ENCODE measurements at places on chromosomes 1 and 21. TPM values are rescaled to one million over a fixed set of nuclear protein-coding genes. Genes with fewer than 3 reads are reported as not detected.

SFT2D2 gene
- polyA plus RNA-seq = 19.8 TPM

TNN gene
- polyA plus RNA-seq = 2.3 TPM

KAZN gene
- 32.3 TPM for polyA plus RNA-seq

WASF2 gene
- 124 TPM for polyA plus RNA-seq

- DNase-seq = no peak
Measured at GRCh38 chr1:201554190-201554600, 15.3 kb downstream of the NAV1 start.

GRCh38 chr1:93344886-93345632 lies 648 bp upstream of the DR1 start:
- DNase-seq = peak; percentile 15

DNA sequence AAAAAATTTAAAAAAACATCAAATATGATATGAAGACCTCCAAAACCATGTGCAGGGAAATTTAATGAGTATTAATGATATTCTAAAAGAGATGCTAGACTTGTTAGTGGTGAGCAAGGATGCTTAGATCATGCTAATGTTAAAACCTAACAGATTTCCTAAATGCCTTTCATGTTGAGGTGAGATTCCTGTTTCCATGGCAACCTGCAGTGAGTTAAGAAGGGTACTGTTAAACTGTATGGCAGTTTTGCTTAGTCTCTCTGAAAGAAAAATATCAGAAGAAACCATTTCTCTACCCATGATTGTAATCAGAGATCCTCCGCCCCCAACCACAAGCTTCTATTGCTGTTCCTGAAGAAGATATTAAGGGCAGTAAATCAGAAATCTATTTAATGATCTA lies 321.6 kb upstream of the LRRC7 start:
- DNase-seq = no peak

- no peak for DNase-seq
Measured at GRCh38 chr1:166874464-166874863, 1.6 kb downstream of the TADA1 start.

GRCh38 chr1:223645903-223646302 lies 19.6 kb downstream of the CAPN8 start:
- DNase-seq = no peak

Data from renal cortex interstitium (tissue), 15 donors.